ENCODE measurements at places on chromosomes 7 and 10.
A peak's percentile ranks its signal among the peaks of the same experiment; 100 is the strongest.

GRCh38 chr7:142158736-142159496 lies 47.4 kb downstream of the MGAM2 start:
- no peak for DNase-seq

GRCh38 chr10:79409726-79410085 lies 35.7 kb downstream of the ZCCHC24 start:
- DNase-seq: no peak

DNA sequence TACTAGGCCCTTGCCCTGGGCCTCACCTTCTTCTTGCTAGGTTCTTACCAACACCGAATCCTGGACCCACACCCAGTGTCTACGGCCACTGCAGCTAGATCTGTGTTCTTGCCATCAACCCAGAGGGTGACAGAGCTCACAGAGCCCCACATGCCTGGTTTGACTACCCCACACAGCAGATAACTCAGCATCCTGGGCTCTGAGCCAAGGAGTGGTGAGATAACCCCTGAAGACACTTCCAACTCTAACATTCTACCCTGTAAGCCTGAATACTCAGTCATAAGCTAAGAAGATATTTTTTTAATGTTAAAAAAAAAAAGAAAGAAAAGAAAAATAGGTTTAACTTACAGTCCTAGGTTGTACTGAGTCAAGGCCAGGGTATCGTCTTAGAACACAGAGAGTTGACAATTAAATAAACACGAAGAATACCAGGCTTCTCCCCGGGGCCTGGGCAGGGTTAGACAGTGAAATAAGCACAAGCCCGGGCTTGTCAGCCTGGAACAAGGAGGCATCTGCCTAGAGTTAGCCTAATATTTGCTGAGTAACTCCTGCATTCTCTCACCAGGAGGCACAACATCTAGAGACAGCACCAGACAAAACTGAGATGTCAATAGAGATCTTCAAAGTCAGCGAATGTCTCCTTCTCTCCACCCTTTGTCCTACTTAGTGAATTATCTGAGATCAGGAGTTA lies 556.5 kb upstream of the LRRN3 start:
- DNase-seq: no peak

- no peak for DNase-seq
These were observed 171.7 kb downstream of the ADAM12 start for GRCh38 chr10:126216632-126216961.

- no peak for DNase-seq
These were observed 13.4 kb downstream of the LRRC18 start for GRCh38 chr10:48926255-48926654.

DNA sequence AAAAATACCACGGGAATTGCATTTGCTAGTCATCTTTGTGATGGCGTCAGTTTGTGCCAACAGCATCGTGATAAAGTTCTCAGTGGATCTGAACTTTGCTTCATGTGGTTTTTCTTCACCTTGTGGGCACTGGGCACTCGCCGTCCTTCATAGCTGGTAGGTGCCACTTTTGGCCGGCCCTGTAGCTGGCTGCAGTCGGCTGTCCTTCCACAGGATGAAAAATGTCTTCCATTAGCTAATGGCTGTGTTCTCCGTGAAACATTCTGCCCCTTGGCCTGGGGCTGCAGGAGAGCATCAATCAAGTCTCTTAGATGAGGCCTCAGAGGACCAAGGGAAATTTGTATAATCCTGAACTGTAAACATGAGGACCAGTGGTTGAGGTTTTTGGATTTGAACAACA lies 145.3 kb downstream of the DYNC1I1 start:
- no peak for DNase-seq

DNA sequence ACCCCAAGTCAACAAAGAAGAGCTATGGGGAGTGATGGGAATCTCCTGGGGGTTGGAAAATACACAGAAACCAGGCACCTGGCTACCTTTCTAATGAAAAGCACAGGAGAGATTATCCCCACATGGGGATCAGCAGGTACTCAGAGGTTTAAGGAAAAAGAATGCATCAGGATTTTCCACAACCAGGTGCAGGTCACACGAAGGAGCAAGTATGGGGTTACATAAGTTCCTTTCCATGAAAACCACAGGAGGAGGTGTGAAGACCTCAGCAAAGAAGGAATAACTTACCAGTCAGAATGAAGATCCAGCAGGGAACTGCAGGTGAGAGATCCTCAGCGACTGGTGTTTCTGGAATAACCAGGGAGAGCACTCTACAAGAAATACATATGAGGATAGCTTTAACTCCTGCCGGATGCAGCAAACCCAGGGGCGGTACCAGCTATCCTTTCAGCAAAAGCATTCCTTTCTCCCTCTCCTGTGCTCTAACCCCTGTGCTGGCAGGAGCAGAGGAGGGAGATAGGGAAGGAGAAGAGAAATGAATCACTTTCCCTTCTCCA lies 116.7 kb upstream of the TMEM106B start:
- no peak for DNase-seq

GRCh38 chr7:35993676-35994606 lies 159.1 kb upstream of the EEPD1 start:
- no peak for DNase-seq

DNA sequence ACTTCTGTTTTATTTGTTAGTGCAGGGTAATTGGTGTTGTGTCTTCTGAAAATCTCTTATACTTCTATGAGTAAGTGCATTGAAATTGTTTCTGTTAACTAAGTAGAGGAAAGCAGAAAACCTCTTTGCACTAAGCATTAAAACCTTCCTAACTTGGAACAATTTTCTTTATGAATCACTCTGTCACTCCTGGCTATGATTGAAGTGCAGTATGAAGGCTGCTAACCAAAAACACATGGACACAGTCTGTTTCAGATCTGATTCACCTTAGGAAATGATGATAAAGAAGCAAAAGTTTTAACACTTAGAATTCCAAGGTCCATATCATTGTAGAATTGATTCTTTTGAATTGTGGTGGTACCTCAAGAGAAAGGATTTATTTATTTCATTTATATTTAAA lies 41.9 kb downstream of the MET start:
- no peak for DNase-seq

DNA sequence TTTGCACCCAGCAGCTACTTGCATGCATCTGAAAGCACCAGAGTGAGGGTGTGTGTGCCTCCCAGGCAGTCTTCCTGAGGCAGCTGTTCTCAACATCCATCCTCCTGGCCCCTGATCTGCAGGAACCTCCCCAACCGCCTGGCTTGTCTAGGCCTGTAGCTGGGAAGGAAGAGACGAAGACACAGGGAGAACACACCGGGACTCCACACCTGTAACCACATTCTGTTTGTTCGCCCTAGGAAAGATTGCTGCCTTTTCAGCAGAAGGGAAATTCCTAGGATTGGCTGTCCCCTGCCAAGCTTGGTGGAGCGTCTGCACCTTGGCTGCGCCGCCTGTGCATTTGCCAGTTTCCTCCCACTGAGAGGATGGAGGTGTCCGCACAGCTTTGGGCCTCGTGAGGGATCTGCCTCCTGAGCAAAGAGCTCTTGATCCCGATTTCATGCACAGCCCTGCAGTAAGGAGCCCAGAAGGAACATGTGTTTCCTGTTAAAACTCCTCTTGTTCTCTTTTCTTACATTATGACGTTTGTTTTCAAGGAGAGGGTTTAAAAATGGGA lies 154.6 kb downstream of the TPST1 start:
- no peak for DNase-seq

- no peak for DNase-seq
These were observed 119.0 kb downstream of the HTR7 start for GRCh38 chr10:90738885-90739284.

DNA sequence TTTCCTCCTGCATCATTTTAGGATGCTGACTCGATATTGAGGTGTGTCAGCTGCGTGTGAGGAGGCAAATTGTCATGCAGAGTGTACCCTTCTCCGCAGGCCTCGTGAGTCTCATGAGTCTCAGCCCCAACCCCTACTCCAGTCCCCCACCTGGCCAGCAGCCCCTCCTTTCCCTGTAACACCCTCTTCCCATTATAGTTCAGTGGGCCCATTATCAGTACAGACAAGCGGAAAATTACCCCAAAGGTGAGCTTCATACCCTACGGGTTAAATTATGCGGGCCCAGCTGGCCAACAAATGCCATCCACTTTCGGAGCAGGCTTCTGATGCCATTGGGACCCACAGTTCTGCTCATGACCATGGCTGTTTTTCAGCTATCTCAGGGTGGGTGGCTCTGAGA lies 25.2 kb downstream of the SFTPD start:
- no peak for DNase-seq

DNA sequence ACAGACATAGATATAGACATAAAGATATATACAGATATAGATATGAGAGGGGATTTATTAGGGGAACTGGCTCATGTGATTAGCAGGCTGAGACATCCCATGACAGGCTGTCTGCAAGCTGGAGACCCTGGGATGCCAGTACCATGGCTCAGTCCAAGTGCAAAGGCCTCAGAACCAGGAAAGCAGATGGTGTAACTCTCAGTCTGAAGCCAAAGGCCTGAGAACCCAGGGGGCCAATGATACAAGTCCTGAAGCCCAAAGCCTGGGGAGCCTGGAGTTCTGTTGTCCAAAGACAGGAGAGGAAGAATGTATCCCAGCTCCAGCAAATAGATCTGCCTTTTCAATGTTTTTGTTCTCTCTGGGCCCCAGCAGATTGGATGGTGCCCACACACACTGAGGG lies 5.5 kb downstream of the NCOA4 start:
- no peak for DNase-seq

- peak; percentile 91 for DNase-seq
These were observed 15.5 kb upstream of the SP4 start for GRCh38 chr7:21412410-21412851.

DNA sequence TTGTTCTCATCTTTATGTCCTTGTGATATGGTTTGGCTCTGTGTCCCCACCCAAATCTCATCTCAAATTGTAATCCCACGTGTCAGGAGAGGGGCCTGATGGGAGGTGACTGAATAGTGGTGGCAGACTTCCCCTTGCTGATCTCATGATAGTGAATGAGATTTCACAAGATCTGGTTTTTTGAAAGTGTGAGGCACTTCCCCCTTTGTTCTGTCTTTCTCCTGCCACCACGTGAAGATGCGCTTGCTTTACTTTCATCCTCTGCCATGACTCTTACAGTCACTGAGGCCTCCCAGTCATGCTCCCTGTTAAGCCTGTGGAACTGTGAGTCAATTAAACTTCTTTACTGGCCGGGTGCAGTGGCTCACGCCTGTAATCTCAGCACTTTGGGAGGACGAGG lies 161.0 kb downstream of the HERPUD2 start:
- DNase-seq: no peak

GRCh38 chr7:34327681-34328080 lies 330.3 kb upstream of the NPSR1 start:
- no peak for DNase-seq

GRCh38 chr10:62008196-62008595 lies 106.7 kb downstream of the ARID5B start:
- no peak for DNase-seq

DNA sequence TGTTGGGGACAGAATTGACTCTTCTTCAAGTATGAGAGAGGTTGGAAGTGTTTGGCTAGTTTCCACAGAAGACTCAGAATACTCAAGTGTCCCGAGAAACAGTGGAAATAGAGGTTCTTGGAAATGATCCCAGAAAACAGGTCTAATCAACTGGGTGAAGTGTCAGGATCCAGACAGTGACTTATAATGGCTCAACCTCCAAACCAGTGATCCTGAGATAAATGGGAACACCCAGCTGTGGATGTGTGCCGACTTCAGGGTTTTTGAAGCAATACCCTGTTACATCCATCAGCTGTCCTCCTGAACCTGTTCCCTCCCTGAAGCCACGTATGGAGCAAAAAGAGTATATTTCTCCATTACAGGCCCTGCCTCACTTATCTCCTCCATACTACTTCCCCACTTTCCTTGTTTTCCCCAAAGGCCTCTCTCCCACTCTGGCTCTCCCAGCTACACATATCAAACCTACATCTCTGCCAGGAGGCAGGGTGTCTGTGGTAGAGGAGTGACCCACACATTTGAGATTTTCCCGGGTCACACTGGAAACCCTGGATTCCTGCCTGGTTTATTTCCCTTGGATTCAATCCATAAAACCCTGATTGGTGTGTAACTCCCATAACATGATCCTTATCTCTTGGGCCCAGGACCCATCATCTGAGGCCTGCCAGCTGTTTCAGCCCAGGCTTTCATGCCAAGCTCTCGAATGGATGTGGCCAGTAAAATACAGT lies 17.6 kb upstream of the ELOVL3 start:
- DNase-seq: no peak

DNA sequence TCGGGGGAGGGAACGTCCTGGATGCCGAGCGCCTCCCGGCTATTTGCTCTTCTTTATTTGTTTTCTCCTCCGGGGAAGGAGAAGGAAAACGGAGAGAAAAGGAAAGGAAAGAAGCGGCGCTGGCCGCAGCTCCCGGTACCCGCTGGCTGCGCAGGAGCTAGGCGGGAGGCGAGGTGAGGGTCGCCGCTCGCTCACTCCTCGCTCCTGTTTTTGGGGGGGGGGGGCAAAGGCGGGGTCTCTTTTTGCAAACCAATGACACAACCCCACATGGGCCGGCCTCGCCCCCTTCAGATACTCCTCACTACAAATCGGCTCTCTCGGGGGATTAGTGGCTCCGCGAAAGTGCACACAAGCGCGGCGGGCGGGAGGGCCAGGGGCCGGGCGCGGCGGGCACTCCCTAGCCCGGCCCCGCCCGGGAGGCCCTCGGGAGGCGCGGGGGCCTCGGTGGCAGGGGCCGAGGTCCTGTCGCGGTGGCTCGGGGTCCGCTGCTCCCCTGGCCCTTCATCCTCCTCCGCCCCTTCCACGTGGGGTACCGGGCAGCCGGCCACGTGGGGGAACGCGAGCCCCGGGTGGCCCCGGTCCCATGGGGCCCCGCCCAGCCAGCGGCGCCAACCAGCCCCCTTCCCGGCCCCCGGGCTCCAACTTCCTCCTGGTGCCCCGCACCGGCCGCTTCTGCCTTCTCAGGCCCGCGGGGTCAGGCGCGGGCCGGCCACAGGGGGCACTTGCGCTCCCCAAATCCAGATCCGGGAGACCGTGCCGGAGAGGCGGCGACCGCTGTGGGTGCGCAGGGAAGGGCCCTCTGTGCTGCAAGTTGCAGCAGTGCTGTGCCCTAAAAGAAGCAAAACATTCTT lies 718 bp upstream of the CTBP2 start:
- no peak for DNase-seq

DNA sequence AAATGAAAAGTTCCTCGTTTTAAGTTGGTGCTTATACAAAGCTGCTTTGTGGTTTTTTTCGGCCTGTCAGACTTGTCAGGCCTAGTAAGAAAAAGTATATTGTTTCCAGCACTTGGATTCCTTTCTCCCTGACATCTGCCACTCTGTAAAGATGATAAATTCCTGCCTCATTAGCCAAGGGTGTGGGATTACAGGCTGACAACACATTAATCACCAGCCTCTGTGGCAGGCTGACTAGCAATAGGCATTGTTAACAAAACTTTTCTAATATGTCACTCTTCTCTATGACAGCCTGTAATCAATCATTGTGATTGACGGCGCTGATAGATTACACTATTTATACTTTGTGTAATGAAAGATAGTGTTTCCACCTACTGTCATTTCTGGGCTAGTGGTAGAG lies 682.5 kb downstream of the LRMDA start:
- DNase-seq: no peak

GRCh38 chr10:70360215-70360614 lies 22.2 kb downstream of the LRRC20 start:
- no peak for DNase-seq
